T-helper 1 cell treated with Interleukin-12 subunit alpha and Interleukin-12 subunit beta and Interleukin-4 antibody, amounts not matched to agents 30 ng/mL and 1 ng/mL, for 36 hours (primary cell): ENCODE measurements at places on chromosomes 13 and 19. TPM values are rescaled to one million over a fixed set of nuclear protein-coding genes. Genes with fewer than 3 reads are reported as not detected.

Gene KLF5
- total RNA-seq, result 2.5 and 3.9 TPM in 2 replicates

Gene PSG6
- not detected in 2 replicates for total RNA-seq

Gene SULT2B1
- total RNA-seq, result 0.29 and 0.32 TPM in 2 replicates

Gene ABHD8
- total RNA-seq, result 12.0 and 12.7 TPM in 2 replicates

Gene GIPR
- total RNA-seq, result 4.2 and 5.3 TPM in 2 replicates

Gene TGFBR3L
- 4.6 TPM in 2 replicates for total RNA-seq

Gene MCF2L
- 0.56 and 0.61 TPM in 2 replicates for total RNA-seq

Gene DYRK1B
- 9.1 and 9.8 TPM in 2 replicates for total RNA-seq

Gene NALCN
- total RNA-seq, result not detected in 2 replicates

Gene TNFRSF19
- total RNA-seq, result 0.12 and 0.15 TPM in 2 replicates

Gene CNFN
- not detected in 2 replicates for total RNA-seq

Gene NKG7
- 129 and 133 TPM in 2 replicates for total RNA-seq

Gene CEACAM4
- not detected in 2 replicates for total RNA-seq

Gene LRFN3
- 13.1 and 14.7 TPM in 2 replicates for total RNA-seq

Gene HCN2
- total RNA-seq, result 2.3 and 2.5 TPM in 2 replicates

Gene MBD3L3
- not detected in 2 replicates for total RNA-seq
